ENCODE measurements at places on chromosomes 2 and 18. TPM values are rescaled to one million over a fixed set of nuclear protein-coding genes. Genes with fewer than 3 reads are reported as not detected.

DNA sequence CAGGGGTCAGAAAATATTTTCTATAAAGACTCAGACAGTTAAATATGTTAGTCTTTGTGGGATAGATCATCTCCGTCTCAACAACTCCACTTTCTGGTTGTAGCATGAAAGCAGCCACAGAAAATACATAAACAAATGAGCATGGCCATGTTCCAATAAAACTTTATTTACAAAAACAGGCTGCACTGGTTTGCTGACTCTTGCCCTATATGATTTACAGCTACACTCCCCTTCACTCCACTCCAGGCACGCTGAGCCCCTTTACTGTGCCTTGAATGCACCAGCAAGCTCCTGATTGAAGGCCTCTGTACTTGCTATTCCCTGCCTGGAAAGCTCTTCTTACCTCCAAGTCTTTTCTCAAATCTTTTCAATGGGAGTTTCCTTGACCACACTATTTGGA, 5.8 kb upstream of the STAMBP start:
- no peak for DNase-seq

- no peak for DNase-seq
Measured at GRCh38 chr2:25446122-25446521, 104.4 kb upstream of the DNMT3A start.

- DNase-seq: no peak
Measured at GRCh38 chr2:113054066-113054465, 1.4 kb upstream of the IL36B start.

DNA sequence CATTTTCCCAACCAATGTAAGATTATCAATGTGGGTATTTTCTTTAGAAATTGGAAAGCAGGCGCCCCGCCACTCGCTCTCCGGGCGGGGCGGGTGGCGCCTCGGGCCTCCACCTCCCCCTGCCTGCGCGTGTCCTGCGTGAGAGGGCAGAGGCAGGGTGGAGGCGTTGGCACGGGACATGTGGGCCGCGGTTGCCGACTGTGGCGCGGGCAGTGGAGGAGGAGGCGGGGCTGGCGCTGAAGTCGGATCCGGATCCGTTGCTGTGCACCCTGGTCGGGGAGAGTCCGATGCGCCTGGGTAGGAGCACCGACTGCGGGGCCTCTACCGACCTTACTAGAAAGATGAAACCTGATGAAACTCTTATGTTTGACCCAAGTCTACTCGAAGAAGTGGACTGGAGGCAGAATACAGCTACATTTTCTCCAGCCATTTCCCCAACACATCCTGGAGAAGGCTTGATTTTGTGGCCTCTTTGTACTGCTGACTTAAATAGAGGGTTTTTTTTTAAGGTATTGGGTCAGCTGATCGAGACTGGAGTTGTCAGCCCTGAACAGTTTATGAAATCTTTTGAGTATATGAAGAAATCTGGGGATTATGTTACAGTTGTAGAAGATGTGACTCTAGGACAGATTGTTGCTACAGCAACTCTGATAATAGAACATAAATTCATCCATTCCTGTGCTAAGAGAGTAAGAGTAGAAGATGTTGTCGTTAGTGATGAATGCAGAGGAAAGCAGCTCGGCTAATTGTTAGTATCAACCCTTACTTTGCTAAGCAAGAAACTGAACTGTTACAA, 37.9 kb downstream of the PMS1 start:
- no peak for DNase-seq

GRCh38 chr2:180739070-180739469, 241.3 kb upstream of the UBE2E3 start:
- DNase-seq: no peak

DNA sequence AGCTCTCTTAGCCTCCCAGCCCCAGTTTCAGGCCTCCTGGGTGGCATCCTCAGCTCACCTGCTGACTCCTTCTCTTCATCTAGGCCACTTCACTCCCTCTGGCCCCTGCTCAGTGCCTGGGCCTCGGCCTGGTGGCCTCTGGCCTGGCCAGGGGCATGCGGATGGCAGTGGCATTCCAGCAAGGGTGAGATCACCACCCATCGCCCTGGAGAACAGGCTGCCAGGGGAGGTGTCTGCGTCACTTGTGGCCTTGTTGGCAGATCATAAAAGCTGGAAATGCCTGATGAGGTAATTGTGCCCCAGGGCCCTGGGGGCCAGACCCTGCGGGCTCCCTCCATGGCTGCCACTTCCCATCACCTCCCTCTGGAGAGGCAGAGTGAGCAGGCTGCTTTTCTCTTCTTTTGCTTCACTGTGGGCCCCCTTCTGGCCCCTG, 72.5 kb upstream of the SMAD2 start:
- DNase-seq: peak; percentile 78

DNA sequence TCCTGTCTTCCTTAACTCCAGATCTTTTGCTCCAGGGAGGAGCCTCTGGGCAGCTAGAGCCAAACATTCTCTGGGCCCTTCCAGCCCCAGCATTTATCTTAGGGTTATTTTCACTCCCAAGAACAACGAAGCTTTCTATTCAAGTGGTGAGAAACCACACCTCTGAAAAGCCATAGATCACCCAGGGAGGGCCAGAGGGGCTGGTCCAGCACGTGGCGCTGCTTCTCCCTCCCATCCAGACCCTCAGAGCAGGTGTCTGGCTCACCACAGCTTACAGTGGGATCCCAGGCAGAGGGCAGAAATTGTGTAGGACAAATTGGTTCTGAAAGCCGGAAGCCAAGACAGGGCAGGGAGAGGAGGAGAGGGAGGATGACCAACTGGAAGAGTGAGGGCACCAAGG, 74.0 kb upstream of the PKDCC start:
- DNase-seq: no peak

- no peak for DNase-seq
Measured at GRCh38 chr18:25976554-25976953, 113.9 kb downstream of the SS18 start.

- peak; percentile 87 for DNase-seq
Measured at GRCh38 chr2:39523308-39524044, 86.4 kb upstream of the MAP4K3 start.

- DNase-seq: no peak
Measured at GRCh38 chr2:205765151-205765550, 82.8 kb downstream of the NRP2 start.

- DNase-seq: no peak
Measured at GRCh38 chr2:62319070-62319469, 123.2 kb downstream of the B3GNT2 start.

DNA sequence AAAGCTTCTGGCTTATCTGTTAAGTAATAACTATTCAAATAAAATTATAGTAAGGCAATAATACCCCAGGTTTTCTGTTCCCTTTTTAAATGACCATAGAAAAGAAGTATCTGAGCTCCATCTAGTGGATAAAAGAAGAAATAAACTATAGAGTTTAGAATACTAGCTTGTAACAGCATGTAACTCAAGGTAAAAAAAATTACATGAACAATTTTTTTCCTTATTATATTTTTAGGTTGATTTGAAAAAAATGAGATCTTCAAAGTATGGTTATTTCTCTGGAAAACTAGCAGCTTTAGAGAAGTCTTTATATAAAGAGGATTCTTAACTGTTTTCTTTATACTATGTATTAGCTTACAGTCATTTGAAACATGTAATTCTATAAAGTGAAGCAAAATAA, 58.1 kb downstream of the NCKAP1 start:
- peak; percentile 13 for DNase-seq

DNA sequence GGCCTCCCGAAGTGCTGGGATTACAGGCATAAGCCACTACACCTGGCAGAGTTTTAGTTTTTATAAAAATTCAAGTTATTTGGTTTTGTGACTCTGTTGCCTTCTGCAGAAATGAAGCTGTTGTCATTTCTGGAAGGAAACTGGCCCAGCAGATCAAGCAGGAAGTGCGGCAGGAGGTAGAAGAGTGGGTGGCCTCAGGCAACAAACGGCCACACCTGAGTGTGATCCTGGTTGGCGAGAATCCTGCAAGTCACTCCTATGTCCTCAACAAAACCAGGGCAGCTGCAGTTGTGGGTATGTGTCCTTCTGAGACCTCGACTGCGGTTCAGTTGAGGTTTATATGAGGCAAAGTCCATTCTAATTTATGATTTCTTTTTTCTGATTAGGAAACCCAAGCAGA, 7.2 kb downstream of the MTHFD2 start:
- no peak for DNase-seq

- DNase-seq: no peak
Measured at GRCh38 chr2:20689428-20690264, 22.7 kb downstream of the GDF7 start.

DNA sequence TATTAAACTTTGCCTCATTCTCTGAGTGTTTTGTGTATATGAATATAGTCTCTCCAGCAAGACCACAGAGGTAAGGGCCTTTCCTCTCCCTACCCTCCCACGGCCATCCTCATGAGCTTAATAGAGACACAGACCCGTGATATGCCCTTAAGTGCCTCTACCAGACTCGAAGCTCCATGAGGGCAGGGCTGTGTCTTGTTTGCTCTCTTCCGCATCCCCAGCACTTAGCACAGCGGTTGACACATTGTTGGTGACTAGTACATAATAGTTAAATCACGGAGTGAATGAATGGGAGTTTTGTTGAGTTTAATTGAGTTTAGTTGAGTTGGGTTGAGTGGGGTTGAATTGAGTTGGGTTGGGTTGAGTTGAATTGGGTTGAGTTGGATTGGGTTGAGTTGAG, 122.3 kb downstream of the ZFP36L2 start:
- no peak for DNase-seq

- DNase-seq: no peak
Measured at GRCh38 chr2:85678794-85679672, 11.0 kb upstream of the SFTPB start.

GRCh38 chr2:113218283-113219091, 44.7 kb downstream of the PSD4 start:
- DNase-seq: peak; percentile 92

DNA sequence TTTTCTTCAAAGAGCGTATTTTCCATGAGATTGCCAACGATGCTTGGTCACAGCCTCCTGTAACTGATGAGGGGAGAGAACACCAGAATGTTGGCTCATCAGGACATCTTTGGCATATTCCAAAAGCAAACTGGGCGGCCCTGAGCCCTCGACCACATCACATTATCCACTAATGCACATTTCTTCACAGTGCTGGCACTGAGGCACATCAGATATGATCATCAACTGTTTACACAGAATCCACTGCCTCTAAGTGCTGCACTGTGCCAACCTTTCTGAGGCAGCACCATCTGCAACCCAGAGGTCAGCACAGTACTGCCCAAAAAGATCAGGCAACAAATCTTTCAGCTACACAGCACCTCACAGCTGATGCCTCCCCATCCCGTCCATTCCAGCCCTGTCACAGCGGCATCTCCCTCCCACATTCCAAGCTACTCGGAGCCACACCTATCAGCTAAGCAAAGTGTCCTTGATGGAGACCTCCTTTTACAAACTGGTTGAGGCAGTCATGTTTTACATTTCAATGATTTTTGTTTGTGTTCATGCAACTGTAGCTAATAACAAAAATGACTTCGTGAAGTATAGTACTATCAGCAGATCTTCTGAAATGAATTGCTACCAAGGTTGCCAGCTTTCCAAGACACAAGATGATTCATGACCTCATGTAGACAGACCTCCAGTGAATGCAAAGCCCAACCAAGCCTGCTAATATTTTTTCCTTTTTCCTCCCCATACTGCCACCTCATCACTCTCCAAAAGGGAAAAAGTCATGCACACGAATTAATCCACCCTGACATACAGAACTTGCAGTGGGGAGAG, 32.3 kb downstream of the MYO5B start:
- no peak for DNase-seq

- peak; percentile 47 for DNase-seq
Measured at GRCh38 chr2:37802899-37803379, 122.1 kb upstream of the RMDN2 start.

Gene HOXD8
- total RNA-seq: 26.5 TPM

Gene NTSR2
- not detected for total RNA-seq

Gene LYPD1
- total RNA-seq: 84.3 TPM

Gene RAB31
- 31.2 TPM for total RNA-seq

Gene REEP1
- 2.2 TPM for total RNA-seq

Gene COBLL1
- total RNA-seq: 28.8 TPM

Gene UGT1A5
- not detected for total RNA-seq

Measured in epithelial cell of proximal tubule (primary cell).